ENCODE measurements at places on chromosomes 12 and 14.

- no peak for DNase-seq
These were observed 250.5 kb downstream of the ASCL1 start for GRCh38 chr12:103207936-103208335.

- DNase-seq: no peak
These were observed 14.3 kb downstream of the CAMKK2 start for GRCh38 chr12:121282072-121282742.

DNA sequence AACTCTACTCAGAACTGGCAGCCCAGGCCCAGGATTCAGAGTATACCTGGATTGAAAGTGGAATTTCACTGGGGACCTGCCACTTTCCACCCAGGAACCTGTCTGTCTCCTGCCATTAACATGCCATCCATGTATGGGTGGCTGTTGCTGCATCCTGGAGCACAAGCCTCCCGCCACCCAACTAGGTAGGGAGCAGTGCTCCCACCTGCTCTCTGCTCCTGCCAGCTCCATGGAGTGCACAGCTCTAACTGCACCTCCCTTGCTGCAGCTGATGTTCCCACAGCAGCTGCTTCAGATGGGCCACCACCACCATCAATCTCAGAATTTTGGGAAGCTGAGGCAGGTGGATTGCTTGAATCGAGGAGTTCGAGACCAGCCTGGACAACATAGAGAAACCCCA lies 17.1 kb upstream of the NTS start:
- DNase-seq: no peak

DNA sequence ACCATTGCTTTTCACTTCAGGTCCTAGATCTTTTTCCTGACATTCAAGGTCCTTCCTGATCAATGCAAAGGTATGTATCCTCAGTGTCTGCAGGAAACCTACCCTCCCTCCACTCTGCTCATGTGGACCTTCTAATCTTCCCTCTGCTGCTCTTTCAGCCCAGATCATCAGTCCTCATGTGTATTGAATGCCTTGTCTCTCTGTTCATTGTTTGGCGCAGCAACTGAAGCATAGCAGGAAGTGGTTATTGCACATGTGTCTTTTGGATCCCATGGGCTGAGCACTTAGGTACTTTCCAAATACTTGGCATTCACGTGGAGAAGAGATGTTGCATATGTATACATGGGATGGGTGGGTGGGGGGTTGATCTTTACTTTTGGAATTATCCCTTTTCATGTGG lies 4.3 kb upstream of the NIN start:
- DNase-seq: no peak

GRCh38 chr14:59355091-59355490 lies 110.1 kb downstream of the GPR135 start:
- no peak for DNase-seq
